ENCODE measurements at places on chromosomes 4 and X.

DNA sequence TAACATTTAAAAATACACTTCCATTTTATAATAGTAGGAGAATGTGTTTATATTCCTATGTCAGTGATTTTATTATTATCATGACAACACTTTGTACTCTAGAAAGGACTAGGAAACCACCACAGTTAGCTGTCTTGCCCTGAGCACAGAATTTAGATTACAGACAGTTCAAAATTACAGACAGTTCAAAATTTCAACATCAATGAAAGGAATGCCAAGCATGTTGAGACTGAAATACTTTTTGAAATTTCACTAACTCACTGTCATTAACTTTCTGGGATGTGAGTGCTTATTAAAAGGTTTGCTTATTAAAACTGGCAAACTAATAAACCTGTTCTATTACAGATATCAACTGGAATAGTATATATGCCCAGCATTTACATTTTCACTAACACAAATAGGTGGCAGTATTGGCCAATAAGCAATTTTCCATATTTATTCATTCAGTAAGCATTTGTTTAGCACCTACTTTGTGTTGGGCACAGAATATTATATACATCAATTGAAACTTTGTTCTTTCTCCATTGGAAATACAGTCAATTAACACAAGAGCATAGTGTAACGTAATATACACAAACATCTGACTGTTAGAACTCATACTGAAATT, 179.4 kb downstream of the FBXW7 start:
- DNase-seq, result no peak

DNA sequence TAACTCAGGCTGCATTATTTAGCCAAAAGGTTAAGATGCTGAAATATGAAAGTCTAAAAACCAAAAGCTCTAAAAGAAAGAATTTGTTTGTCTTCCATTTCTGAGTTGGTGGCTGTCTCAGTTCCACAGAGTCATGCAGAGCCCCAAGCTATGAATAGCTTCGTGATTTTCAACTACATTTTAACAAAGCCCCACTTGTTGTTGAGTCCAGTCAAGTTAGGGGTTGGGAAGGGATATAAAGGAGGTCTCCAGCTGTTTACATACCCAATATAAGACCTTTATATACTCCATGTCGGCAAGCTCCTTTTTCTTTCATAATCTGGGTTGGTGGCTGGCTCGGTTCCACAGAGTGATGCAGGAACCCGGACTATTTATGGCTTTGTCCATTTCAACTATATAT, 924.6 kb upstream of the PRKX start:
- DNase-seq, result no peak

GRCh38 chr4:170270628-170271027, 180.9 kb upstream of the AADAT start:
- no peak for DNase-seq

GRCh38 chr4:6446130-6446482, 26.3 kb downstream of the PPP2R2C start:
- DNase-seq, result no peak

DNA sequence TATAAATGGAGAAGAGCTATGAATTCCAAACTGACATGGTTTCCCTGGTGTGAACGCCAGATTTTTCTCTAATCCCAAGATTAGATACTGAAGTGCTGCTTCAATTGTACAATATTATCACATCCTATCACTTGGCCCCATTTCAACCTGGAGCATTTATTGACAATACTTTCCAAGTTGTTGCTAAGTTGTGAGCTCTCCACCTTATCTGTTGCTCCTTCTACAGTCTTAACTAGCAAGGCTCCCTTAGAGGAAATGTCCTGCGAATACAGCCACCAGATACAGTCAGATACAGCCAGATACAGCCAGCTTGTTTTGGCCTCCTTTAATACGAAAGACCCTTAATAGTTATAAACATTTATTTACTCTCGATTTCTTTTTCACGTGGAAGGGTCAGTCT, 466.3 kb upstream of the FAM241A start:
- no peak for DNase-seq

GRCh38 chr4:82362565-82362964, 11.2 kb downstream of the HNRNPD start:
- no peak for DNase-seq

GRCh38 chrX:129647418-129648410, 7.0 kb downstream of the APLN start:
- peak; percentile 73 for DNase-seq

DNA sequence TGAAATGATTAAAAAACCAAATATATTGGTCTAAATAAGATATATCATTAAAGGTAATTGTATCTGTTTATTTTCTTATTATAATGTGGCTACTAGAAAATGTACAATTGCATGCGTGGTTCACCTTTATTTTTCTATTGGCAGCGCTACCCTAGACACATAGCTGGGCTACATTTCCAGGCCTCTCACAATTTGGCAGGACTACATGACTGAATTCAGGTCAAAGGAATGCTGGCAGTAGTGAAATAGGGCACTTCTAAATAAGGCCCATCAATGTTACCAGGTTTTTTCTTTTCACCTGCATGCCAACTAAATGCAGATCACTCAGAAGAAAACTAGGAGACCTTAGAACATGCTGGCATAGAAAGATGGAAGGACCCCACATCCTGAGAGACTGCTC, 1072.9 kb upstream of the SLIT2 start:
- no peak for DNase-seq

- DNase-seq, result no peak
Measured at GRCh38 chr4:66273110-66273509, 602.8 kb upstream of the EPHA5 start.

DNA sequence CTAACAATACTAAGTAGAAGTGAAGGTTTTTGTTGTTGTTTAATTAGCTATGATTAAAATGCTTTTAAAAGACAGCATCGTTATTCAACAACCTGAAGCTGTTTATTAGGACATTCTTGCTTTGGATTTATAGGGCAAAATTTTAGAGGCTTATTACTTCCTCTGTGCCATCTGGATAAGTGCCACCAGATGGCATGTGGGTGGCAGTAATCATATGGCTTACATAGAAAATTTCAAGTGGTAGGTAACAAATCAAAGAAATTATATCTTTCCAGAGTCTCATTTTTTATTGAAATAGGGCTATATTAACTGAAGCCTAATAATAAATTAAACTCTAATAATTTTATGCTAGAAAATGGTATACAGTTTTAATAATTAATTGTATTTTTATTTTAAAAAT, 83.3 kb upstream of the HTR2C start:
- DNase-seq, result no peak

All from osteocyte (in vitro differentiated cells).